ENCODE measurements at places on chromosomes 12 and 14. TPM values are rescaled to one million over a fixed set of nuclear protein-coding genes. Genes with fewer than 3 reads are reported as not detected.

Gene BEGAIN
- polyA plus RNA-seq, result 2.6 TPM

Gene SIX4
- 7.0 TPM for polyA plus RNA-seq

Gene IL26
- not detected for polyA plus RNA-seq

Gene NCOR2
- 96.7 TPM for polyA plus RNA-seq

Gene DLK1
- polyA plus RNA-seq, result 17.6 TPM

Gene FAIM2
- 5.4 TPM for polyA plus RNA-seq

Gene CPM
- polyA plus RNA-seq, result 28.5 TPM

Gene HOXC12
- not detected for polyA plus RNA-seq

Gene KSR2
- polyA plus RNA-seq, result 1.1 TPM

Gene APPL2
- 86.4 TPM for polyA plus RNA-seq

Gene INHBE
- polyA plus RNA-seq, result 0.53 TPM

Gene KLRG1
- 1.8 TPM for polyA plus RNA-seq

Gene PRKD1
- polyA plus RNA-seq, result 27.4 TPM

Gene SLC8A3
- polyA plus RNA-seq, result 0.74 TPM

Gene VRTN
- polyA plus RNA-seq, result not detected

Gene LBHD2
- polyA plus RNA-seq, result not detected

Gene FAM186B
- 3.9 TPM for polyA plus RNA-seq

Gene NEUROD4
- polyA plus RNA-seq, result not detected

Gene ETFBKMT
- 4.4 TPM for polyA plus RNA-seq

Gene NTF3
- 5.1 TPM for polyA plus RNA-seq

Gene TMEM63C
- polyA plus RNA-seq, result 2.4 TPM

Gene DBX2
- polyA plus RNA-seq, result 0.10 TPM

Gene TRPV4
- polyA plus RNA-seq, result 21.7 TPM

Gene NR1H4
- 13.2 TPM for polyA plus RNA-seq

Gene OR6C2
- not detected for polyA plus RNA-seq

Gene GDF3
- 0.47 TPM for polyA plus RNA-seq

Gene CISTR
- polyA plus RNA-seq, result not detected

Gene TUBA1C
- 140 TPM for polyA plus RNA-seq

Gene HOXC9
- 29.8 TPM for polyA plus RNA-seq

Gene ARHGAP9
- 3.4 TPM for polyA plus RNA-seq

Gene GPHN
- 83.7 TPM for polyA plus RNA-seq

Gene PLEKHG7
- polyA plus RNA-seq, result 0.60 TPM

Gene PPM1H
- 27.7 TPM for polyA plus RNA-seq

Gene UNC119B
- 76.5 TPM for polyA plus RNA-seq

Gene RASSF3
- polyA plus RNA-seq, result 19.0 TPM

Gene SMCO2
- 0.50 TPM for polyA plus RNA-seq

Gene NANOG
- 1.3 TPM for polyA plus RNA-seq

Gene TMEM132D
- polyA plus RNA-seq, result 1.6 TPM

Gene TMEM120B
- 16.8 TPM for polyA plus RNA-seq

Gene SELPLG
- polyA plus RNA-seq, result 1.8 TPM

Gene PTPN6
- polyA plus RNA-seq, result 25.1 TPM

Gene GPR68
- 3.8 TPM for polyA plus RNA-seq

Gene BMP4
- 49.3 TPM for polyA plus RNA-seq

Gene CDH24
- polyA plus RNA-seq, result 23.9 TPM

Gene DCAF5
- polyA plus RNA-seq, result 65.5 TPM

Measured in renal pelvis (tissue), 12 donors.